ENCODE measurements at places on chromosomes 11 and 22.

GRCh38 chr11:65562020-65562419, 3.9 kb upstream of the LTBP3 start:
- DNase-seq, result no peak

- DNase-seq, result no peak
These were observed 5.5 kb downstream of the RCOR2 start for GRCh38 chr11:63911440-63911839.

DNA sequence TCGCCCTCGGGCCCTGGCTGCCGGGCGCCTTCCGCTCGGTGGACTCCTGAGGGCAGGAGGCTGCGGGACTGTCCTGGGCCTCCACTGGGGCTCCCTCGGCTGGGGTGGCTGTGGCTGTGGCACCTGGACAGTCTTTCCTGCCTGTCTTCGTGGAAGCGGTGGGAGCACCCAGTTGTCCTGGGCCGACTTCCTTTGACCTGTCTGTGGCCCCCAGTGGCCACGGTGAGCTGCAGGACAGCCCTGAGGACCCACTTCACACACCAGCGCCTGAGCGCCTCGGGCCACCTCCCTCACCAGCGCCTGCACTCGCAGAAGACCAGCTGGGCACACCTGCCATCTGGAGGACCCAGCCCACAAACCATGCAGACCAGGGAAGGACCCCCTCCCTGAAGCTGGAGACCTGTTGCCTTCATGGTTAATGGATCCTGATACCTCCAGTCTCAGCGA, 1.8 kb upstream of the EPS8L2 start:
- DNase-seq, result no peak

- DNase-seq, result no peak
These were observed 545 bp upstream of the TIRAP start for GRCh38 chr11:126282361-126282735.

DNA sequence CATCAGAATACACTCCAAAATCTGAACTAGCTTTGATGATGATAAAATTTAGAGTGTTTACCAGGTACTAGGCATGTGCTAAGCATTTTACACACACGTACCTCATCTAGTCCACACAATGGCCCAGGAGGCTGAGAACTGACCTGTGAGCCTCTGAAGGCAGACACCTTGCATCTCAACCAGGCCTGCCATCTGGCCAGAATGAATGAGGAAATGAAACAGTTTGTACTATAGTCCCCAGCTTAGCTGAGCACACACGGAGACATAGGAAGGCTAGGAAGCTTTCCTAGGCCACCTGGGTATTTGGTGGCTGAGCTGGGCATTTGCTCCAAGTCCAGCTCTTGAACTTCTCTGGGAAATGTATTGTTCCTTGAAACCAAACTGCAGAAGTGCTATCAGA, 6.9 kb upstream of the SHANK3 start:
- no peak for DNase-seq

GRCh38 chr11:19766206-19766605, 53.6 kb downstream of the NAV2 start:
- DNase-seq, result no peak

DNA sequence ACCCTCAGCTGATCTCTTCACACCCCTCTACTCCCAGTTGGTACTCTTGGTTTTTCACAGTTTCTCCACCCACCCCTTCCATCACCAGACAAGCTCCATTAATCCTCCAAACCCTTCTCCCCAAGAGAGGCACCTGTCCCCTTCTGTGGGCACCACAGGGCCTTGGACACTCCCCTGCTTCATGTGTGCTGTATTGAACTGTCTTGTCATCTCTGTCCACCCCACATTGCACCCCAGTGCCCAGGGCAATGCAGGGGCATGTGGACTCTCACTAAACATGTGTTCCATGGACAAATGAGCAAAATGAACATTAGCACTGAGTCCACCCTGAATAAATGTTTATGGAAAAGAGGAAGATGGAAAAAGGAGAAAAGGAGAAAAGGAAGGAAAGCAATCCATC, 181.4 kb downstream of the BCR start:
- DNase-seq, result no peak

GRCh38 chr11:32991898-32992297, 23.8 kb upstream of the DEPDC7 start:
- DNase-seq, result no peak

DNA sequence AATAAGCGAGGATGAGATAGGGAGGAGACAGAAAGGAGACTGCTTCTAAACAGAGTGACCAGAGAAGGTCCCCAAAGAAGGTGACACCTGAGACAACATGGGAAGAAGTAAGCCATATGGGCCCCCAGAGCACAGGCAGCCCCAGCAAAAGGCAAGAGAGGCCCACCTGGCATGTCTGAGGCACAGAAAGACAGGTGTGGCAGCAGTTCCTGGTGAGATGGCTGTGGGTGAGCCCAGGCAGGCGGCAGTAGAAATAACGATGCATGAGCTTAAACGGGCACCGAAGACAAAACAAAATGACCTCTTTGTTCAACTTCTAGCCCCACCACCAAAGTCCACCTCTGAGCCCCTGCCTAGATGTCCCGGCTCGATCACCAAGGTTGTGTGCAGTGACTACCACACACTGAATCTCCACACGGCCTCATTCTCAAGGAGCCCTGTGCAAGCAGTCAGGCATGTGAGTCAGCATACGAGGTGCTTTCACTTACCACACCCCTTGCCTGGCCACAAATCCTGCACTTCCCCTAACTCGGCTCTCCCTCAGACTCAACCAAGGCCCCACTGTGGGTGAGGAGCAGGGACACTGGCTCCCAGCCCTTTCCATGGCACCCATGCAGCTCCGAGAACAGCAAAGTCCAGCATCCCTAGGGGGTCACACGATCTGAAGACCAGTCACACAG, 77.6 kb downstream of the PACSIN2 start:
- DNase-seq, result no peak

DNA sequence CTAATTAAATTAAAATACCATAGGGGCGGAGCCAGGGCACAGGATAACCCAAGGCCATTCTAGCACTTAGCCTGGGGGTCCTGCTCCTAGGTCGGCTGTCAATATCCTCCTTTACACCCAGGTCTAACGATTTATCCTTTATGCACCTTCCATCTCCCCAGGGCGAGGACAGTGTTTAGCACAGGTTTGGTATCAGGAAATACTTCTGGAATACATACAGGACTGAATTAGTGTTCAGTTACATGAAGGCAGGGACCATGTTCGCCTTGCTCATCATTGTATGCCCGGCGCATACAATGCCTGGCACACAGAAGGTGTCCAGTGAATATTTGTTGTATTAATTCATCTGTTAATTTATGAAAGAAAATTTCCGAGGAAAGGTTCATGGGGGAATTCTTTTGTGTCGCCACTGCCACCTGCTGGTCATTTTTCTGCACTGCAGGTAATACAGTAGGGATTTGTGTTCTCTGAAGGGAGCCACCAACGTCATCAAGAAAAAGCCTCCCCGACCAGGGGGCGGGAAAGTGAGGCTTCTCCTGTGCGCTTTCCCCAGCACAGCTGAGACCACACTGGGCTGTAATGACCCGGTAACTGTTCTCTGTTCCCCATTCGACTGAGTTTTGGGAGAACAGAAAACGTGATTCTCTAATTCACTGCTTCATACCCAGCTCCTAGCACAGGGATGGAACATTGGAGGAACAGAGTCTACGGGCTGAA, 68.7 kb upstream of the ASPHD2 start:
- no peak for DNase-seq

DNA sequence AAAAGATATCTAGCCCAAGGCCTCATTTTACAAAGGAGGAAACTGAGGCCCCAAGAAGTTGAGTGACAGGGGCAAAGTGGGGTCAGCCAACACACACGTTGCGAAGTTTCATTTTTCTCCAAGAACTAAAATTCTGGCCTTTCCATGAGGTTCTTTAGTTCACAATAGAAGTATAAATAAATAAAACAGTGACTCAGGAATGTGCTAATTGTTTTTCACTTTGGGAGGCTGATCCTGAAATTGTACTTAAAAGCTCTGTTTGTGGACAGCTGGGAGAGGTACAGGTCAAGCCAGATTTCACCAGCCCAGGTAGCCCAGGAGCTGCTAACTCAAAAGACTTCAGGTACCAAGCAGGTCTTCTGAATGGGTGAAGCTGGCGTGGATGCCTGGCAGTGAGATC, 105.2 kb downstream of the TRAF6 start:
- no peak for DNase-seq

- DNase-seq, result no peak
These were observed 6.4 kb downstream of the HIPK3 start for GRCh38 chr11:33263549-33263948.

- DNase-seq, result no peak
These were observed 62.4 kb upstream of the POU2AF1 start for GRCh38 chr11:111441443-111441842.

GRCh38 chr11:106021967-106022794, at the start of gene MSANTD4:
TSS of gene MSANTD4 (minus strand) at chr11:106022240. CDS start at chr11:106010917, 11,323 bp downstream.
- DNase-seq, result peak; percentile 94

DNA sequence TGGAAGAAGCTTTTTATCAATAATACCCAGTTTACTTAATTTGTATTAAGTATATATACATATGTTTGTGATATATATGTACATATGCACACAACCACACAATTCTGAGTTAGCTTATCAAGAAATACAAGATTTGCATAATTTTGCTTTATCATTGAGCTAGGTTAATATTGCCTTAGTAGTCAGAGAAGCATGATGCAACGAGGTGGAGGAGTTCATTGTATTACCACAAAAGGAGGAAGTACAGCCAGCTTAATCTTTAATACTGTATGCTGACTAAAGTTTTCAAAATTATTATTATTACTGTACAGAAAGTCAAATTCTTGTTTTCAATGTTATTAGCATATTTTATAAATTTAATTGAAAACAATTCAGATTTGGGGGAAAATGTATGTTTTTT, 278.4 kb upstream of the PDGFD start:
- no peak for DNase-seq

GRCh38 chr11:73931039-73931645, 19.7 kb upstream of the DNAJB13 start:
- peak; percentile 33 for DNase-seq

DNA sequence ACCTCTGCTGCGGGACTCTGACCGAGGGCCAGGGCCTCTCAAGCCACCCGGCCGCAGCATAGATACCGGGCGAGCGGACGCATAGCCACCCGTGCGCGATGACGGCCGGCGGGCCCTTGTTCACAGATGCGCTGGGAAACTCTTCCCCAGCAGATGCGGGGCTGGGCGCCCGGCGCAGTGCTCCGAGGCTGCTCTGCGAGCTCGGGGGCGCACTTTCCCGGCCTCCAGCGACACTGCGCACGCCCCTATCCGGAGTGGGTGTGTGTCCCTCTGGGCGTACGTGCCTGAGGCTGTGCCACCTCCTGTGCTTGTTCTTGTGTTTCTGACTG, 104.7 kb upstream of the E2F8 start:
- no peak for DNase-seq

DNA sequence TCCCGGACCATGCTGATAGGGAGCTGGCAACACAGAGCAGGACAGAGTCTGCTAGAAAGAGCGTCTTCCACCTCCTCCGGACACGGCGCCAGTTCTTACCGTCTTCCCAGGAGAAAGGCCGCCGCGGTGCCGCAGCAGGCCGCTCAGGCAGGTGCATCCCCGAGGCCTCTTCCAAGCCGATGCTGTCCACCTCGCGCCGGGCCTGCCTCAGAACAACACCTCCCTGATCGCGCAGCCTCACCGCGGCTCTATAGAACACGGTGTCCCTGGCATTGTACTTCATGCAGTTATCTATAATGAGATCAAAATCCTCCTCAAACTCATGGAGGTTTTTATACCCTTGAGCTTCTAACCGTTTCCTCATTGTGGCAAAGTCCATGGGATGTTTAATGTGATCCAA, 30.0 kb downstream of the BRD1 start:
- no peak for DNase-seq

GRCh38 chr22:30193031-30193775, 53.4 kb downstream of the LIF start:
- no peak for DNase-seq

- no peak for DNase-seq
These were observed 2.4 kb downstream of the MAPK1 start for GRCh38 chr22:21865041-21865440.

- no peak for DNase-seq
These were observed 60.9 kb downstream of the TRIM44 start for GRCh38 chr11:35723493-35723892.

DNA sequence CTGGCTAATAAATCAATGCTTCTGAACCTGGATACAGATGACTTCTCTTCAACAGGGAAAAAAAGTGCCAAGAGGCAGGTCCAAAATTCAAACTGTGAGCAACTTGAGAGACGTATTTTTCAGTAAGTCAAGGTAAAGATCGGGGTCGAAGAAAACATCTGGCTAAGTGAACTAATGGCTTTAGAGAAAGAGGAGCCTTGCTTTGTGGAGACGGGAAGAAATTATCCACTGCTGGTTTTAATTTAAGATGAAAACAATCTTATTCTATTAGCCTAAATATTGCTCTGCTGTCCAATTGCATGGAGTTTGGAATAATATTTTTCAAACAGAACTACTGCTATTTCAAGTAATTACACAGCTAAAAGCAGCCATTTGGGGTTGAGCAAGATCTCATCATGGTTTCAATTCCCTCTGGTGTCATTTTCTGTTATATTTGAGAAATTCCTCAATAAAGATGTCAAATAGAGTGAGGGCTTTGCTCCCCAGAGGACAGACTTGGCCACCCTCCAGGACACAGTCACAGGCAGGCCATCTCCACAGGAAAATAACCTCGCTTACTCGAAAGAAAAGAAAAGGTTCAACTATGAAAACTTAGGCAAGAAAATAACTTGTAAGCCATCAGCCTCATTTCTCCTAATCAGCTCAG, 29.8 kb downstream of the SCUBE1 start:
- no peak for DNase-seq
